ENCODE measurements at places on chromosomes 7 and 10. TPM values are rescaled to one million over a fixed set of nuclear protein-coding genes. Genes with fewer than 3 reads are reported as not detected.
A peak's percentile ranks its signal among the peaks of the same experiment; 100 is the strongest.

GRCh38 chr7:12859761-12860160 lies 172.3 kb downstream of the ARL4A start:
- no peak for DNase-seq

GRCh38 chr10:129678186-129678585 lies 211.1 kb downstream of the MGMT start:
- no peak for DNase-seq

DNA sequence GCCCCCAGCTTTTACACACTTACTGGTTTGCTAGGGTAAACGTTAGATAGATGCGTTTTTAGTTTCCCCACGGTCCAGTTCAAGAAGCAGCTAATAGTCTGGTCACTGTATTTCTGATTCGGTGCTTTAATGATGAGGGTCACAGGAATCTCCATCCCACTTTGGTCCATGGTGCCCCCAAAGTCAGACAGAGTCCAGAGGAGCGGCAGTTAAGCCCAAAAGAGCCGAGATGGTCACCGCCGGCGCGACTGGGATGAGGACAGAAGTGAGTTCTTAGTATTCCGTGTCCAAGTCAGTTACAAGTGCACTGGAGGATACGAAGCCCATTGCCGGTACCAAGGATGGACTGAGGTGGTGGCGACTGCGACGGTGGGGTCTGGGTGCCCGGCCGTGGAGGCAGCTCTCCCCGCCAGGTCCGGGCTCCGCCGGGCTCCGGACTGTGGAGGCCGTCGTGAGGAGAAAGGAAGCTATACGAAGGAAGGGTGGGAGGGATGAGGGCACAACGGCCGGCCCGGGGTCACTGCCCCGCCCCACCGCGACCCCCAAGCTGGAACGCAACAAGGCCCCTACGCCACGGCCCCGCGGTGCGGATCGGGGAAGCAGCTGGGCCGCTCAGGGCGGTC lies 663 bp downstream of the HERPUD2 start:
- DNase-seq, result peak; percentile 61

DNA sequence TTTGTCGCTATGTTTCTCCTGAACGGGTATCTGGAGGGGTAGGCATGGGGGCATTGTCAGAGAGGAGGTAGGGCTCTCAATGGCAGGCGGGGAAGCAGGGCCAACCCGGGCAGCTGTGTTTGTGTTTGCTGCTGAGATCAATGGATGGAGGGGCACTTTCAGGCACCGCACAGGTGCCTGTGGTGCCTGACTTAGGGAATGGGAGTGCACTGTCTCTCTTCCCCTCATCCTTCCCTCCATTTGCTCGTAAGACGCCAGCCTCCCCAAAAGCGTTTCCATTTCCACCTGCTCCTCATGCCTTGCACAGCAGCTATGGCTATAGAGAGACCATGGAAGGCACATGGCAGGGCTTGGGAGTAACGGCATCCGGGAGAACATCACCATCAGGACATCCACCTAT lies 615.9 kb upstream of the FOXK1 start:
- no peak for DNase-seq

DNA sequence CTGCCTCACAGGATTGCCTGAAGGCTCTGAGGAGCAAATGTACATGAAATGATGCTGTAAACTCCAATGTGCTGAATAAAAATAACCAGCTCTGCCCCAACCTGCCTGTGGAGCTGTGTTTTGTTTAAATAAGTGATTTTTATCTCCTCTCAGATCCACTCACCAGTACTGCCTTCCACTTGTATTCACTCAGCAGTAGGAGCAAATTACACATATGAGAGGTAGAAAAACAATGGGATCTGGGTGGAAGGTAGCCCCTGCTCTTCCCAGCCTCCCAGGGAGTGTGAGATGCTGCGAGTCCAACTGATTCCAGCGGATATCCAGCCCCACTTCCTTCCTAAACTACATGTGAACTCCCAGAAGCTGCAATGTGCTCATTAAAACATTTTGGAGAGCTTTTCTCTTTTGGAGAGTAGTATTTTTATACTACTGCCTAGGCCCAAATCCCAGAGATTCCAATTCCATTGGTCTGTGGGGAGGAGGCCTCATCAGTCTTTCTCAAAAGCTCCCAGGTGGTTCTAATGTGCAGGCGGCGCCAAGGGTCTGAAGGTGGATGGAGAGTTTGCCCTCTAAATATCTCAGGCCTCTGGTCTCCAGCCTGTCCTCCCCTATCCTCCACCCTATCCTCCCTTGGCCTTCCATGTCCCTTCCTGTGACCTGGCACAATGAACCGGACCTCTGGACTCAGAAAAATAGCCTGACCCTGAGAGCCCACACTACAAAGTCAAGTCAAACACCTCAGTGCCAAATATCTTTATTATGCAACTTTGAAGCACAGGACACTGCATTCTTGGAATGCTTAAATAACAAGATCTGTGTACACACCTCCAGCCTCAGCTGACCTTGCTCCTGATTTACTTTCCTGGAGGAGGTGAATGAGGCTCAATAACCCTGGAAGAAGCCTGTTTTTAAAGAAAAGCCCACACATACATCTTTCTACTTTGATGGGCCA lies 46.2 kb downstream of the CPVL start:
- DNase-seq, result no peak

The OR2A42 gene
- not detected for total RNA-seq

DNA sequence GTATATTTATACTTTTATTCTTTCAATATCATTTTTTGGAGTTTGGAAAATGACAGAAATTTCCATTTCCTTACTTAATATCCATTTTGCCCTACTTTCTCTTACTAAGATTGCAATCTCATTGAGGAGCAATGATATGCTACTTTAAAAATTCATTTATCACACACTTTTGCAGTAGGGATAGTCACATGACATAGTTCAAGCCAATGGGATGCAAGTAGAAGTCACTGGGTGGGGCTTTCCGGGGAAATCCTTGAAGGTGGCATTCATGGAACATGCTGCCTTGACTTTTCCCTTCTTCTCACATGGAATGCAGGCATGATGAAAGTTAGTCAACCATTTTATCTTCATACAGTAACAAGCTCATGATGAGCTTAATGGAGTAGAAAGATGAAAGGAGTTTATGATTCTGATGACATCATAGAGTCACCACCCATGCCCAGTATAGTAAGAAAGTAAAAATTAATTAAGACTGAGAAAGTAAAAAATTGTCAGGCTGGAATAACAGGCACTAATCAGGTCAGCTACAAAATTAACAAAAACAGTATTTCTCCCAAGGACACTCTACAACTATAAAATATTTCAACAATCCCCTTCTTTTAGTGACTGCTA lies 33.4 kb downstream of the IQUB start:
- DNase-seq, result no peak

DNA sequence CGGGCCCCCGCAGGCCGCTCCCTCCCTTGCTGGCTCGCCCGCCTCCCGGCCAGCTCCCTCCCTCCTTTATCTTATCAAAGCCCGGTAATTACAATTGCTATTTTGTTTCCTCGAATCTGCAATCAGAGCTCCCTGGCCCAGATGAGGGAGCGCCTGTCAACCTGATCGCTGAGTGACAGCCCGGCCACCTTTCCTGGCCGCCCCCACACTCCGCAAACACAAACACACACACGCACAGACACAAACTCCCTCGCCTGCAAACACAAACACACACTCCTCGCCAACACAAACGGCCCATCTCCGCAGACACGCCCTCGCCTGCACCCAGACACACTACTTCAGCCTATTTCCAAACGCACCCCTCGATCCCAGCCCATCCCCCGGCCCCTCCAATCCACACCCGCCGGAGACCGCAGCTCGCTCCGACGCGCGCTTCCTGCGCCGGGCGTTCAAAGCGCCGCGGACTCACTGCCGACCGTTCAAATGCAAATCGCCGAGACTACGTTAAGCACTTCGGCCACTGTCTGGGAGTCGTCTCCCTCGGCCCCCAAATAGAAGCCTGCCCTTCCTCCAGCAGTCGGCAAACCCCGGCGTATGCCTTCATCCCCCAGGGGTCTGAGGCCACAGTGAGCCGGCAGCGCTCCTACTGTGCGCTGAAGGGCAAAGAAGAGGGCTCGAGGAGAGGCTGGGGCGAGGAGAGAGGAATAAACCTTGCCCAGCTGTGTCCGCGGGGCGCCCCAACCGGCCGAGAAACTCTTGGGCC lies 3.0 kb upstream of the FGF8 start:
- peak; percentile 90 for DNase-seq

- DNase-seq, result no peak
These were observed 40.2 kb upstream of the IFRD1 start for GRCh38 chr7:112410092-112410491.

- peak; percentile 81 for DNase-seq
These were observed 21.3 kb downstream of the MLXIPL start for GRCh38 chr7:73602721-73603651.

The STEAP1B gene
- 31.8 TPM for total RNA-seq

DNA sequence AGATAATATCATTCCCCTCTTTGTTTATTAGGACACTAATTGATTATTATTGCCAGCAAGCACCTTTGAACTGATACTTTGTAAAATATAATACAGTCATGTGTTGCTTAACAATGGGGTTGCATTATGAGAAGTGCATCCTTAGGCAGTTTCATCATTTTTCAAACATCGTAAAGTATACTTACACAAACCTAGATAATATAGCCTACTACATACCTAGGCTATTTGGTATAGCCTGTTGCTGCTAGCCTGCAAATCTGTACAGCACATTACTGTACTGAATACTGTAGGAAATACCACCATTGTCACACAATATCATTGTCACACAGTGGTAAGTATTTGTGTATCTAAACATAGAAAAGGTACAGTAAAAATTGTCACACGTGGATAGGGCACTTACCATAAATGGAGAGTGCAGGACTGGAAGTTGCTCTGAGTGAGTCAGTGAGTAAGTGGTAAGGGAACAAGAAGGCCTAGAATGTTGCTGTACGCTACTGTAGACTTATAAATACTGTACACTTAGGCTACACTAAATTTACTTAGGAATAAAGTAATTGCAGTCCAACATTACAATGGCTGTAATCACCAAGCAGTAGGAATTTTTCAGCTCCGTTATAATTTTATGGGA lies 70.7 kb downstream of the LCOR start:
- no peak for DNase-seq

GRCh38 chr7:6422926-6423632 lies 24.7 kb downstream of the DAGLB start:
- peak; percentile 31 for DNase-seq

- DNase-seq, result no peak
These were observed 105.6 kb downstream of the CTBP2 start for GRCh38 chr10:125054669-125055268.

The AKR1C8 gene
- total RNA-seq, result not detected

The CYP2E1 gene
- 1.8 TPM for total RNA-seq

DNA sequence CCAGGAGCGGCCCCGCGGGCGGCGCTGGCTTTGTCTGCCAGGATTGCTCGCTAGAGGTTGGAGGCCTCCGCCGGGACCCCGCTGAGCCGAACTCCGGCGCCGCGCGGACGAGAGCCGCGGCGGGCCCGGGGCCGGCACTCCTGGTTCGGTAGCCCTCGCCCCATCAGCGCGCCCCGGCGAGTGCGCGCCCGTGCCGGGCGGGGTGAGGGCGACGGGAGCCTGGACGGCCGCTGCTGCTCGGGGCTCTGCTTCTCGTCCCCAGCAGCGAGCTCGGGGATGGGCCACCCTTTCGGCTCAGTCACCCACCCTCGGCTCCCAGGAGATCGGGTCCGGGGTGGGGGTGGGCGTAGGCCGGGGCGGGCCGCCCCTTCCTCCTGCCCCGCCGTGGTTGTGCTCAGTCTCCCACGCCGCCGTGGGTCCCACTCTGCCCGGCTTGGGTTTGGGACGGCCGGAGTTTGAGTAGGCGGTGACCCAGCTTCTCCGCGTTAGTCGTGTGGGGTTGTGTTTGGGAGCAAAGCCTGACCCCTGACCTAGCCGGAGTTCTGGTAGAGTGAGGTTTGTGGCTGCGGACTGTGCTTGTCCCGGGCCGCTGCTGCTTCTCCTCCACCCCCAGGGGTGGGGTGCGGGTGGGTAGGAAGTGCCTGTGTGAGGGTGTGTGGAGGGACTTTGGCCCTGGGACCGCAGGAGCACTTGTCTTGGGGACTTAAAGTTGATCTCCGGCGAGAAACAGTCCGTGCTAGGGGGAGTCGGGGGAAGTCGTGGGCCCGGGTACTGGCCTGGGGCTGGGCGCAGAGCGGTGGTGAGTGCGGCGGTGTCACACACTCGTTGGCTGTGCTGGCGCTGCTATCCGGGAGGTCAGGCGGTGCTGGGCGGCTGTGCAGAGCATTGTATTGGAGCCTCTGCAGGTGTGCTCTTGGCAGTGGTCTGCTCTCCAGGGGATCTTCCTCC lies 677 bp downstream of the TSPAN14 start:
- peak; percentile 93 for DNase-seq

- no peak for DNase-seq
These were observed 49.1 kb downstream of the ASB4 start for GRCh38 chr7:95534796-95535195.

The SFRP5 gene
- total RNA-seq, result not detected

The ADCY1 gene
- total RNA-seq, result 0.59 TPM

The PNLIPRP3 gene
- total RNA-seq, result 0.59 TPM

DNA sequence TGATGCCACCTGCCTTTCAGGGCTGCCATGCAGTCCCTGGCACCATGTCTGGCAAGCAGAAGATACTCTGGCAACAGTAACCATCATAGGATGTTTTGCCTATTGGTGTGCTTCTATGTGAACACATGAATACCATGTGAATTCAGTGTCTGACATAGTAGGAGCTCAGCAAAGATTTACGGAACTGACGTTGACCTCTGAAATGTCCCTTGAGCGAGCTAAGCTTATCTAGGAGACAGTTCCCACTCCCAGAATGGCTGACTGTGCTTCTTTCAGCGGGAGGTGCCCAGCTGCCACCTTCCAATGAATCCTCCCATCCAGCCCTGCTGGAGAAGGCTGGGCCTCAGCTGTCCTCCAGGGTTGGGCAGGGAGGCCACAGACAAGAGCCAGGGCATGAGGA lies 71.2 kb upstream of the LRRC18 start:
- no peak for DNase-seq

The KEL gene
- not detected for total RNA-seq

- no peak for DNase-seq
These were observed 134.2 kb downstream of the JMJD1C start for GRCh38 chr10:63331586-63331985.

DNA sequence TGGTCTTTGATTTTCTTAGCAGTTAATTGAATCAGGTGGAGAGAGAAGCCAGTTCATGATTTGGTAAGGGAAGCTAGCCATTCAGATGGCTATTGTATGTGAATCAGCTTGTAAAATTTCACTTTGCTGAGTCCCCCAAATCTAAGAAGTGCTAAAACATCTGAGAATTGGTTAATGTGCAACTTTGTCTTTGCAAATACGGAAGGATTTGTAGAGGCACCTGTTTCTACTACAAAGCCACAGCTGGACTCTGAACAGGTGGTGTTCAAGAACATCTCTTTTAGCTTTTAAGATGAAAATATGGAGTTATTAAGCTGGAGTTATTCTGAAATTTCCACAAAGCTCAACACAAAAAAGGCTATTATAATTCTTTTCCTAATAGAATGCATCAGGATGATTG lies 132.6 kb downstream of the VPS50 start:
- no peak for DNase-seq

- DNase-seq, result no peak
These were observed 77.0 kb downstream of the SNX13 start for GRCh38 chr7:17863095-17863808.

GRCh38 chr10:119503821-119504220 lies 38.7 kb downstream of the RGS10 start:
- DNase-seq, result no peak

Measured in osteoblast (primary cell).